Kidney tubule cell (primary cell): ENCODE measurements at places on chromosomes 6 and 20.
A peak's percentile ranks its signal among the peaks of the same experiment; 100 is the strongest.

GRCh38 chr20:57435498-57436222 is 44.5 kb downstream of the RBM38 start:
- peak; percentile 82 for DNase-seq

GRCh38 chr20:37896932-37897548 is 5.9 kb upstream of the VSTM2L start:
- no peak for DNase-seq

DNA sequence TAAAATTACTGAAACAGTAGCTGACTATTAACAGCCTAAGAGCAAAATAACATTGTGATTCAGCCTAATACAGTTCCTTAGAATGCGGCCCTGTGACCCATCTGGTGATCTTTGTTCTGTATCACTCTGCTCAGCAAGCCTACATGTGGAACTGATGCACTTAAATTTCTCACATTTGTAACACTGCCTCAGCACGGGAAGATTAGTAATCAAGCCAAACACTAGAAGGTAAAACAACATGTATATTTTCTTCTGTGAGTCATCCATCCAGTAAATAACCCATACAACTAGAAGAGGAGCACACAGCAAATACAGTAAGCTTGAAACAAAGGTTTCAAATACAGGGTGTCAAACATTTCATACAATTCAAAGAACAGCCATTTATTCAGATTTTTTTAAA is 189.7 kb upstream of the NOX3 start:
- peak; percentile 56 for DNase-seq

GRCh38 chr20:58956078-58956477 is 25.0 kb upstream of the NELFCD start:
- no peak for DNase-seq

DNA sequence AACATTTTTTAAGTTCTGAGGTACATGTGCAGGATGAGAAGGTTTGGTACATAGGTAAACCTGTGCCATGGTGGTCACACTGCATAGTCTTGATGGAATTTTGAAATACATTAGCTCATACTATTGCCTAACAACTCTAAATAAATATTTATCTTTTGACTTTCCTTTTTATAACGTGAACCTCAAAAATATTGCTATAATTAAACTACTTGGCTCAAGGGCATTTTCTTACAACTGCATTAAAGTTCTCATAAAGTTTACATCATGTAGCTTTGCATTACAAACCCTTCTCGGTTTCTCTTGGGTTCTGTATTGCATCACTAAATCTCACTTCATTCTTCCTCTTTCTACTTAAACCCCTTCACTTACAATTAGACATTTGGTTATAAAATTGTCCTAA is 636.0 kb upstream of the PTCHD4 start:
- no peak for DNase-seq

DNA sequence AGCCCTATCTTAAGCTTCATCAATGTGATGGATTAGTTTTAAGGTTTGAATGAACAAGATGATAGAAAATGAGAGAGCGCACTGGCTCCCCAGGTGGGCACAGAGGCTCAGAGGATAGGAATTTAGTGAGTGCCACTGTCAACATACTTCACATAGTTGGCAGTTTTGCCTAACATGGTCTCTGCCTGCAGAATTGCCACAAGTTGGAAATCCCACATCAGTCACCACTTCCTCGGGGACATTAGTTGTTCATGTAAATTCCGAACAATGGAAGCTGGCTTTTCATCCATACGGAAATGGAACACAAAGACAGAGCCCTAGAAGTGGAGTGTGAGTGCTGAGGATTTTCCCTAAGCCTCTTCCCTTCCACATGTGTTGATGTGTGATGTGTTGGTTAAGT is 123.9 kb upstream of the PHACTR1 start:
- peak; percentile 97 for DNase-seq

DNA sequence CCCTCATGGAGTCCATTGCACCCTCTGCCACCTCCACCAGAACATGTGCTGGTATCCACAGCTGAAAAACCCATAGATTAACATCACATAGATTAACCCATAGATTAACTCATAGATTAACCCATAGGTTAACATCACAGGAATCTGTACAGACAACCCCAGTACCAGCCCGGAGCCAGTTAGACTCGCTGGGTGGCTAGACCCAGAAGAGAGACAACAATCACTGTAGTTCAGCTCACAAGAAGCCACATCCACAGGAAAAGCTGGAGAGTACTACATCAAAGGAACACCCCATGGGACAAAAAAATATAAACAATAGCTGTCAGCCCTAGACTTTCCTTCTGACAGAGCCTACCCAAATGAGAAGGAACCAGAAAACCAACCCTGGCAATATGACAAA is 25.1 kb downstream of the SERPINB9 start:
- no peak for DNase-seq

- no peak for DNase-seq
These were observed 135.2 kb downstream of the DLL1 start for GRCh38 chr6:170155464-170156196.

DNA sequence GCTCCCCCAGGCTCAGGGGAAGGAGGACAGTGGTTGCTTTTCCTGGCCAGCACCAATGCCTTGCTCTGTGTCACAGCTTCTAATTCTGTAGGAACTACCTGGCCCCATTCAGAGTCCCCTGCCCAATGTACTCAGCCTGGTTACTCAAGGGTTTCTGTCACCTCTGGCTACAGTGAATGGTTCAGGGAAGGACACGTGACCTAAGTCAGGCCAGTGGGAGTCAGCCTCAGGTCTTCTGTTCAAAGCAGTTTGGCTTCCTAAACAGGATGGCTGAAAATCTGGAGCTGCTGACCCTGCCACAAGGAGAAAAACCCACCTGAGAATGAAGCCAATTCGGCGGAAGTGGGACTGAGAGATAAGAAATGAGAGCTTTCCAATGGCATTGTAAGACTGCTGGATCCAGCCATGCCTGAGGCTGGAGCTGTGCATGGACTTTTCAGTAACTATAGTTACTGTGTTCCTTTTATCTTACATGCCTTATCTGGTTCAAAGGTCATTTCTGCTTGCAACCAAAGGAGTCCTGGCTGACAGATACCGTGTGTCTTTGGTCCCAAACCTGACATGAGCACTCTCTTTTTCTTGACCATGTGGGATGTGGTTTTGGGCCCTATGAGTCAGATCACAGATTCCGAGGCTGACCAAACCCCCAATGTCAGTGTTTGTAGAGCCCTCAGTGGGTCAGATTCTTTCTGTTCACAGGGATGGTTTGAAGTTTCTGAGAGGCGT is 104.3 kb downstream of the SULF2 start:
- DNase-seq, result no peak

DNA sequence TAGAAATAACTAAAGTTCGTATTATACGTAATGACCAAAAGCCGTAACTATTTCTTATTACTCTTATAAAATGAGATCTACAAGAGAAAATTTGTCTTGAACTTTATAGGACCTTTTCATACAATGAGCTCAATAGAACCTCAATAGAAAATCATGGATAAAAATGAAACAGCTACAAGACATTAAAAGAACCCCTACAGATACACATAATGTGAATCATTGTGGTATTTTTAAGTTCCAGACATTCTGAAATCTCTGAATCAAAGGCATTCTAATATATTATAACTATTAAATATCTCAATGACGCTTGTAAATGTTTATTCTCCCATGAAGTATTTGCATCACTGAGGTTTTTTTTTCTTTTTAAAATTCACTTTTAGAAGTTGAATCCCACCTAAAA is 22.2 kb upstream of the POU3F2 start:
- no peak for DNase-seq

- DNase-seq, result peak; percentile 32
These were observed 158.8 kb downstream of the CDH26 start for GRCh38 chr20:60117065-60117464.
